ENCODE measurements at places on chromosomes 2 and 18.

DNA sequence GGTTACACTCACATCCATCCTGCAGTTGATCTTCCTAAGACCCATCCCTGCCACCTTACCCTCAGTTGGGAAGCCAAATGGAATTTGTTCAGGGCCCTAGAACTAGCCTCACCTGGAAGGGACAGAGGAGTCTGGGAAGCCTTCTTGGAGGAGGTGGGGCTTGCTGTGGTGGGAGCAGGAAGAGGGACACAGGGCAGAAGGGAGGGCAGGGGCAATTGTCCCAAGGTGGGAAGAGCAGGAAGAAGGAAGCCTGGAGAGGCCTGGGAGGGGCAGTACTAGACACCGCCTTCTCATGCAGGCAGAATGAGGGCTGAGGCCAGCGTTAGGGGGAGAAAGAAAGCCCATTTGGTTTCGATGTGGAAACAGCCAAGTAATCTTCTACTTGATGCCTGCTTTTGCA lies 34.1 kb upstream of the ASPRV1 start:
- DNase-seq, result no peak
- no peak overlapping the region for H3K4me3 ChIP-seq
- peaks cover 7% of the 10 kb centered on the region for H3K36me3 ChIP-seq
- H3K4me1 ChIP-seq, result no peaks in the 10 kb centered on the region
- no peak overlapping the region for H3K27ac ChIP-seq

- peaks cover 11% of the 10 kb centered on the region for H3K36me3 ChIP-seq
- H3K4me3 ChIP-seq, result no peak overlapping the region
- H3K4me1 ChIP-seq, result no peaks in the 10 kb centered on the region
- DNase-seq, result no peak
- H3K27ac ChIP-seq, result no peak overlapping the region
Observed at GRCh38 chr2:224807153-224807964, 91.2 kb upstream of the CCDC195 start.

- H3K27ac ChIP-seq, result no peak overlapping the region
- no peak overlapping the region for H3K4me3 ChIP-seq
- H3K4me1 ChIP-seq, result no peaks in the 10 kb centered on the region
Observed at GRCh38 chr2:129458436-129458835, 521.0 kb upstream of the RAB6C start.

DNA sequence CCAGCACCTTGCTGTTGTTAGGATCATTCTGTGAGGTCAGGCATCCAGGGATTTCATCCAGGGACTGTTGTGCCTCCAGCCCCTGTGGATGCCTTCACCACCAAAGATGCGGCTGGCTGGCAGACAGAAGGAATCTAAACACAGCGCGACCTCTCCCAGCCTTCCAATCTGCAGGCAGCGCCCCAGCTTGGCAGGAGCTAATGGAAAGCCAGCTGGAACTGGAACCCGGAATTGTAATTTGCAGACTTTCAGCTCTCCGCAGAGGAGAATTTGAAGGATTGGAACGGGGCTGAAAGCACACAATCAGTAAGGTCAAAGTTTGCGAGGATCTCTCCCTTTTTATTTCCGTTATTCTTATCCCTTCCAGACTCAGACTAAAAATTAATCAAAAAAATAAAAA lies 127.8 kb downstream of the TRIB2 start:
- no peak overlapping the region for H3K4me3 ChIP-seq
- H3K27me3 ChIP-seq, result no peaks in the 10 kb centered on the region
- H3K36me3 ChIP-seq, result no peaks in the 10 kb centered on the region
- no peaks in the 10 kb centered on the region for H3K4me1 ChIP-seq
- no peak for DNase-seq

GRCh38 chr2:97723156-97724072 lies 10.0 kb downstream of the ZAP70 start:
- H3K27me3 ChIP-seq, result no peaks in the 10 kb centered on the region
- H3K4me1 ChIP-seq, result peaks cover 8% of the 10 kb centered on the region
- no peak overlapping the region for H3K4me3 ChIP-seq
- no peaks in the 10 kb centered on the region for H3K36me3 ChIP-seq
- H3K27ac ChIP-seq, result no peak overlapping the region

Data from thoracic aorta (tissue), 2 donors.